ENCODE measurements at places on chromosomes 4 and X.

- no peaks in the 10 kb centered on the region for H3K27me3 ChIP-seq
- DNase-seq, result no peak
- H3K4me3 ChIP-seq, result no peak overlapping the region
- no peak overlapping the region for H3K27ac ChIP-seq
- H3K36me3 ChIP-seq, result no peaks in the 10 kb centered on the region
These were observed 353.1 kb upstream of the BOD1L1 start for GRCh38 chr4:13980317-13981310.

DNA sequence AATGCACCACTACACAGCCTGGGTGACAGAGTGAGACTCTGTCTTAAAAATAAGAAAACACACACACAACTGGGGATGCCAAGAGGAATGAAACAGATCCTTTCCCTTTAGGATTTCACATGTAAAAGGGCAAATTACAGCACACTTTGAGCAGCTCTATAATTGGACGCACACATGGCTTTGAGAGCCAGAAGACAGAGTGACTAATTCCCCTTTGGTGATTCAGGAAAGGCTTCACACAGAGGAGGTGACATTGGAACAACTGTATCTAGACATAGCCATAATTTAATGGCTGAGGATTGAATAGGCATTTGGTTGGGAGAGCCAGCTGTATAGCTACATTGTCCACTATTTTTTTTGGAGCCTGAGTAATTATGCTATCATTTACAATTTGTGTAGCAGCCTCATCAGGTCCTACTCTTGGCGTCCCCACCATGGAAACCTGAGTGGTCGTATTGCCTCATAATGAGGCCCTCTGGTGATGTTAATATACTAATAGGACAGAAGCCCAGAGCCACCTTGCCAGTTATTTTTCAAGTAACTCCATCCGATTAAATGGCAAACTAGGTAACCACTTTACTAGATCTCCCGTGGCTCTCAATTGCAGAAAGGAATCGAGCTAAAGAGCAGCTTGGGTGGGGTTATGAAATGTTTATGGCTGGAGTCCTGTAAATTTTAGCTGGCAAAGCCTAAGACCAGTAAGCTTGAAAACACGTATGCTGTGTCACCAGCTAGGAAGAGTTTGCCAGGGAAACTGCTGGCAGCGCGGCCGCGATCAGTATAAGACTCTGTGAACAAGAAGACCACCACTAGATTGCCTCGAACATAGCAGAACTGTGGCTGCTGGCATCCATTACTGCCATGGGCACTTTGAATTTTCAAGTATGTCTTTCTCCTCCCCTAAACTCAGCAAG lies 8.5 kb upstream of the PPEF1 start:
- no peak for DNase-seq
- no peaks in the 10 kb centered on the region for H3K36me3 ChIP-seq
- no peaks in the 10 kb centered on the region for H3K4me1 ChIP-seq
- H3K4me3 ChIP-seq, result no peak overlapping the region
- no peak overlapping the region for H3K27ac ChIP-seq

DNA sequence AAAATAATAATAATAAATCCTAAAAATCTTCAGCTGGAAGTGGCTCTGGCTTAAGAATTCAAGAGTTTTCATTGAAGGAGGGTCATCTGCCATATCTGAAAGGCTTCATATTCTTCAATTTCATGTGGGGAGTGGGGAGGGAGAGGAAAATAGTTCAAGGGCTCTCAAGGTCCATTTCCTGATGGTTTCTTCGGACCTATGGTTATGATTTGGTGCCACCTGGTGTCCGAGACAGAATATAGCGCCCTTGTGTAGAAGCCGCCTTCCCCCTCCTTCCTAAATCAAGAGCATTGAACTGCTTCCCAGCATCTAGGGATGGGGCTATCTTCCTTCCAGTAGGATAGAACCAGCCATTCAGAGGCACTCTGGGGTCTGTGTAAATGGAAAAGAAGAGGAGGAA lies 34.3 kb downstream of the NLGN3 start:
- no peaks in the 10 kb centered on the region for H3K4me1 ChIP-seq
- H3K27ac ChIP-seq, result no peak overlapping the region
- H3K36me3 ChIP-seq, result no peaks in the 10 kb centered on the region

DNA sequence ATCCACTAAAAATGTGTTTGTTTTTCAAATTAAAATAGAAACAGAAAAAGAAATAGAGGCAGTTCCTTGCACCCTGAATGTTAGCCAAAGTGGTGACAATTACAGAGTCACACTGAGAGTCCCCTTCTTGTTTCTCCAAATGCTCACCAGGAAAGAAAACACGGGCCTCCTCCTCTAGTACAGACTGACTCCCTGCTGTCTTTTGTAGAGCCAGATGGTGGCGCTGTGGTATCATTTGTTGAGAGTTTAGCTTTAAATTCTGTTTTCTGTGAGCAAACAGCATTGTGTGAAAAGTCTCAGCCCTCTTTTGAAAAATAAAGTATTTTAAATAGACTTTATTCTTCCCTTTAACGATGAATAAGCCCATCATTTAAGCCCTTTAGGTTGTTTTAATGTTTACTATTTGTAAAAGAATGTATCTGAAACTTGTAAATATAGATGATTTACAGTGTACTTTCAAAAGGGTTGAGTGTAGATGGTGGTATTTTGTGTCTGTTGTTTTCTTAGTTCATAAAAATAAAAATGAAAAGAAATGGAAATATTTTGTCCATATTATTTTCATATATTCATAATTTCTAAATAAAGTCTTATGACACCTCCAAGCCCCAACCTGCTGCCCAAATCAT lies 36.9 kb upstream of the ATOH1 start:
- no peaks in the 10 kb centered on the region for H3K36me3 ChIP-seq
- no peaks in the 10 kb centered on the region for H3K27me3 ChIP-seq
- H3K4me1 ChIP-seq, result no peaks in the 10 kb centered on the region
- no peak overlapping the region for H3K4me3 ChIP-seq
- peak; percentile 89 for DNase-seq

DNA sequence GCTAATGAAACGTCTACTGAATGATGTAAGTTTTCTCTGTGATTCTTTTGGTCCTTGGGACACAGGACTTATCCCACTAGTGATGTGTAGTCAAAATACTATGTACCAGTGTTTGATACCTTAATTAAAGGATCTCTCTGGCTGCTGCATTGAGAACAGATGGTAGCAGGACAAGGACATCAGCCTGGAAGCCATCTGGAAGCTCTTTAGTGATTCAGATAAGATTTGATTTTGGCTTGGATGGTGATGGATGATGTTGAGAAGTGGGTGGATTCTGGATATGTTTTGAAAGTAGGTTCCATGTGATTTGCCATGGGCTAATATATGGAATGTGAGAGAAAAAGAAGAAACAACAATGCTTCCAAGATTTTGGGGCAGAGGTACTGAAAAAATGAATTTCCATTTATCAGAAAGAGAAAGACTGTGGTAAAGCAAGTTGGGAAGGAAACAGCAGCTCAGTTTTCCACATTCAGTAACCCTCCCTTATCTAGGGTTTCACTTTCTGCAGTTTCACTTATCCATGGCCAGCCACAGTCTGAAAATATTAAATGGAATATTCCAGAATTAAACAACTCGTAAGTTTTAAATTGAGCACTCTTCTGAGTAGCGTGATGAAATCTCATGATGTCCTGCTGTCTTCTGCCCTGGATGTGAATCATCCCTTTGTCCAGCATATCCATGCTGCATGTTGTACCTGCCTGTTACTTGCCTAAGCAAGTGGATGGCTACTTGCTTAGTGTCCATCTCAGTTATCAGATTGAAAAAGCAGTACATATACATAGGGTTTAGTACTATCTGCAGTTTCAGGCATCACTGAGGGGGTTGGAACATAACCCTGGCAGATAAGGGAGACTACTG lies 15.6 kb downstream of the CD38 start:
- no peak overlapping the region for H3K4me3 ChIP-seq
- no peak overlapping the region for H3K27ac ChIP-seq
- no peaks in the 10 kb centered on the region for H3K4me1 ChIP-seq
- no peak for DNase-seq
- H3K27me3 ChIP-seq, result no peaks in the 10 kb centered on the region
- peaks cover 3% of the 10 kb centered on the region for H3K36me3 ChIP-seq

DNA sequence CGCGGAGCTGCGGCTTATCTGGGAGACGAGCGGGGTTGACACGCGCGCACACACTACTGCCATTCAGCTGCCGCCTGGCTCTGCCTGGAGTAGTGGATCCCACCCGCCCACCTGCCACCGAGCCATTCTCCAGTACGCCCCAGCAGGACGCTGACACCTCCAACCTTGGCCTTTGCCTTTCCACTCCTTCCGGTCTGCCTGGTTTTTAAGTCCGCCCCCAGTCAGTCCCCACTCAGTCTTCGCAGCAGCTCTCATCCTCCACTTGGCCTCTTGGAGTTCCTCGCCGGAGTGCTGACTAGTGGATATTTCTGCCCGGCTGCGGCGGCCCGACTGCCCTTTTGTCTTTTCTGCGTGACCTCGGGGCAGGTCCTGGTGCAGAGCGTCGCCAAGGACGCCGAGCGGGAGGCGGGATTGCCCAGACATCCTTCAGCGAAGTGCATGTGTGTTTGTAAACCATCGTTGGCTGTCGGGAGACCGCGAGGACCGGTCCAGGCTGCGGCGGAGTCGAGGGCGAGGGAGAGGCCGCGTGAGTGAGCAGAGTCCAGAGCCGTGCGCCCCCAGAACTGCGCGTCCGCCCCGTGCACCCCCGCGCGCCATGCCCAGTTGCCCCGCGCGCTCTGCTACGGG lies 1.1 kb downstream of the SLIT2 start:
- H3K4me1 ChIP-seq, result peaks cover 37% of the 10 kb centered on the region
- DNase-seq, result peak; percentile 53
- peaks cover 78% of the 10 kb centered on the region for H3K27me3 ChIP-seq
- peak overlapping the region; percentile 66 for H3K4me3 ChIP-seq

DNA sequence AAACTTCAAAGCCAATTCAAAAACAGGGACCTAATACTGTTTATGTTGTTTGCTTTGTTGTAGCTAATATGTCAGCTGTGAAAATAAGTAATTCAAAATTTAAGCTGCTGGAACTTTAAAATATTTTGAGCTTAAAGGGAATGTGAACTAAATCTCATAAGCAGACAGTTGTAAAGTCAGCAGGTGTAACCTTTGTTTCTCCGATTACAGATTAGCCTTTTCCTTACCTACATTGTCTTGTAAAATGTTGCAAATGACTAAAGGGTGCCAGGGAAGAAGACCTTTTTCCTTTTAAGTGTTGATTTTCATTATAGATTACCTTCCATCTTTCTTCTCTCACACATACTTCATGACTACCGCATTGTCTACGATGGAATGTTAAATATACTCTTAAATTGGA lies 405.1 kb downstream of the KCNIP4 start:
- H3K27ac ChIP-seq, result no peak overlapping the region
- H3K27me3 ChIP-seq, result 0 out of 2 replicates have a peak, but pooled peaks cover 3% of the 10 kb centered on the region
- H3K36me3 ChIP-seq, result no peaks in the 10 kb centered on the region
- DNase-seq, result peak; percentile 67
